ENCODE measurements at places on chromosomes 11 and 22. TPM values are rescaled to one million over a fixed set of nuclear protein-coding genes. Genes with fewer than 3 reads are reported as not detected.

ARHGEF17 gene
- 21.7 TPM for total RNA-seq

GRCh38 chr22:36927671-36928070 is 14.2 kb downstream of the CSF2RB start:
- no peak for DNase-seq

GRCh38 chr11:7428196-7428595 is 57.1 kb upstream of the OLFML1 start:
- DNase-seq, result no peak

- no peak for DNase-seq
Observed at GRCh38 chr11:9790703-9791102, 126.8 kb downstream of the SWAP70 start.

GRCh38 chr11:13134886-13135285 is 125.8 kb downstream of the RASSF10 start:
- no peak for DNase-seq

GRCh38 chr11:34278175-34278574 is 79.6 kb downstream of the ABTB2 start:
- DNase-seq, result no peak

All from IMR-90 (cell line).